Pulmonary artery endothelial cell (primary cell): ENCODE measurements at places on chromosomes 7 and 10. TPM values are rescaled to one million over a fixed set of nuclear protein-coding genes. Genes with fewer than 3 reads are reported as not detected.

- no peak for DNase-seq
These were observed 136.9 kb downstream of the GLI3 start for GRCh38 chr7:42100156-42100508.

Gene CACNB2
- total RNA-seq = not detected in 2 replicates

DNA sequence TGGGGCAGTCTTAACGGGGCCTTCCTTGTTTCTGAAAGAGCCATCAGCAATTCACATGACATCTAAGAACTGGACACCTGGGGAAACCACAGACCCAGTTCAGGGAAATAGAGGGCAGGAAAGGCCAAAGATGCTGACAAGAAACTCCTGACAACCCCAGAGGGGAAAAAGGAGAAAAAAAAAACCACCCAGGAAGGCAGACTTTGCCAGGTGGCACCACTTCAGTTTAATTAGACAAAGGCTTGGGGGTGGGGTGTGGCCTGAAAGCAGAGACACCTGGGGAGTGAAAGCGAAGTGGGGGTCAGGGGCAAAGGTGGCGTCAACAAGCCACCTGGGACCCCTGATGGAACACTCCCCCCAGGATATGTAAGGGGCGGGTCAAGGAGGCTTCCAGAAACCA lies 53.6 kb downstream of the RAB11FIP2 start:
- DNase-seq = no peak

Gene ZNF716
- not detected in 2 replicates for total RNA-seq

DNA sequence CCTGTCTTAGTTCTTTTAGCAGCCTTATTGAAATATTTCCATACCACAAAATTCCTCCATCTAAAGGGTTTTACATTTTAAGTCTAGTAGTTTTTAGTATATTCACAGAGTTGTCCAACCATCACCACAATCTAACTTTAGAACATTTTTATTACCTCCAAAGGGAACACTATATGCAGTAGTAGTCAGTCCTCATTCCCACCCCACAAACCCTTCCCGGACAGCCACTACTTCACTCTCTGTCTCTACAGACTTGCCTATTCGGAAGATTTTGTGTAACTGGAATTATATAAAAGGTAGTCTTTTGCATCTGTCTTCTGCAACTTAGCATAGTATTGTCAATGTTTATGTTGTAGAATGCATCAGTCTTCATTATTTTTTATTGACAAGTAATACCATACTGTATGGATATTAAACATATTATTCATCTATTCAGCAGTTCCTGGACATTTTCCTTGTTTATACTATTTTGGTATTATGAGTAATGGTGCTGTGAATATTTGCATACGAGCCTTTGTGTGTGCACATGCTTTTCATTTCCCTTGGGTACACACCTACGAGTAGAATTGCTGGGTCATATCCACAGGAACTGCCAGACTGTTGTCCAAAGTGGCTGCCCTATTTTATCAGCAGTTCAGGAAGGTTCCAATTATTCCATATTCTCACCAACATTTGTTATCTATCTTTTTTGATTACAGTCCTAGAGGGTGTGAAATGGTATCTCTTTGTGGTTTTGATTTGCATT lies 60.9 kb upstream of the LANCL2 start:
- DNase-seq = no peak

- no peak for DNase-seq
These were observed 6.0 kb downstream of the LDB1 start for GRCh38 chr10:102113956-102114857.

GRCh38 chr7:15558756-15559155 lies 3.1 kb downstream of the AGMO start:
- no peak for DNase-seq

Gene MARVELD1
- 17.3 and 21.2 TPM in 2 replicates for total RNA-seq

GRCh38 chr7:139602143-139602722 lies 78.7 kb downstream of the CLEC2L start:
- DNase-seq = no peak

Gene OR2A12
- total RNA-seq = not detected in 2 replicates

Gene FZD1
- 2.6 and 4.7 TPM in 2 replicates for total RNA-seq

GRCh38 chr7:111018447-111018846 lies 72.5 kb upstream of the LRRN3 start:
- DNase-seq = no peak

GRCh38 chr7:47611045-47611511 lies 29.2 kb upstream of the TNS3 start:
- no peak for DNase-seq

DNA sequence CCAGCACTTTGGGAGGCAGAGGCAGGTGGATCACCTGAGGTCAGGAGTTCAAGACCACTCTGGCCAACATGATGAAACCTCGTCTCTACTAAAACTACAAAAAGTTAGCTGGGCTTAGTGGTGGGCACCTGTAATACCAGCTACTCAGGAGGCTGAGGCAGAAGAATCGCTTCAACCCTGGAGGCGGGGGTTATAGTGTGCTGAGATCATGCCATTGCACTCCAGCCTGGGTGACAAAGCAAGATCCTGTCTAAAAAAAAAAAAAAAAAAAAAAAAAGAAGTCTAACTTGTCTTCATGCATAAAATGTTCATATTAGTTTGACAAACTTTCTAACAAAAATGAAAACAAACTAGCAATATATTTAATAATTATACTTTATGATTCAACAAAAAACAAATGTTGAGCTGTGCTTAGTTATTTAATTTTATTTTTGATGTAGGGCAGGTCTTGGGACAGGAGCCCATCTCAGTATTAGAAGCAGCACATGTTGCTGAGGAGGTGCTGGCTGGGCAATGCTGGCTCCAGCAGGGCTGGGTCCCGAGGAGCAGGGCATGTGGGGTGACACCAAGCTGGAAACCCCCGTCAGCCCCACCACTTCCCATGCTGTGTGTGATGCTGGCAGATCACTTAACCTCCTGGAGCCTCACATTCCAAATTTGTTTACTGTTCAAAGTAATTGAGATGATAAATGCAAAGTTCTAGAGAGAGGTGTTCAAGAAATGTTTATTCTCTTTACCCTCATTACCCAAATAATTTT lies 335.3 kb upstream of the KLF6 start:
- DNase-seq = no peak

DNA sequence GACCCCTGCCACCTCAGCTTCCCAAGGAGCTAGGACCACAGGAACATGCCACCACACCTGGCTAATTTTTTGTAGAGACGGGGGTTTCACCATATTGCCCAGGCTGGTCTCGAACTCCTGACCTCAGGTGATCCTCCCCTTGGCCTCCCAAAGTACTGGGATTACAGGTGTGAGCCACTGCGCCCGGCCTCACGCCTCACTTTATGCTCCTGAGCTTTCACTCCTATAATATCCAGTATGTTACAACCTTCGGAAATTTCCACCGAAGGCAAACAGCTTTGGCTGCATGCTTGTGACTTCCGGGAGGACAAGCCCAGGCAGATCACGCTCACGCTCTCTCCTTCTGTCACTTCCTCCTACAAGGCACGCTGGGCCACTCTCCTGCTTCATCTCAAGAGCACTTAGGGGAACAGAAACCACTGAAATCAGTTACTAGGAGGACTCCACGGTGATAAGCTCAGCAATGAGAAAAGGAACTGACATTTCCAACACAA lies 4.4 kb upstream of the MAD1L1 start:
- DNase-seq = no peak

Gene PGAM2
- total RNA-seq = 0.14 TPM in 1 of 2 replicates, not detected in the other

Gene WDR11
- 92.9 and 107 TPM in 2 replicates for total RNA-seq

DNA sequence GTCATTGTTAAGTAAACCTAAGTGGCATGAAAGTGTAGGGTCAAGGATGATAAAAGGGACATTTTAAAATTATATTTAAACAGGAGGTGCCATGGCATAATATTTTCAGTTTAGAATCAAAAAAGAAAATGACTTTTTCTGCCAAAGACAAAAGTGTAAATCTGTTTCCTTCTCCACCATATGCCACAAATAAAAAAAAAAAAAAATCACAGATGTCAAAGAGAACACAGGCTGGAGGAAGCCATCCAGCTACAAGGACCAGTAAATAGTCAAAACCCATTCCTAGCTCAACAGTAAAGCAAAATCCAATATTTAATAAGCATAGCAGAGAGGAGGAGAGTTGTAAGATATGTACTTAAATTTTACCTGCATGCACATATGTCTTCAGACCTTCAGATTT lies 321.3 kb upstream of the TMEM229A start:
- DNase-seq = no peak

DNA sequence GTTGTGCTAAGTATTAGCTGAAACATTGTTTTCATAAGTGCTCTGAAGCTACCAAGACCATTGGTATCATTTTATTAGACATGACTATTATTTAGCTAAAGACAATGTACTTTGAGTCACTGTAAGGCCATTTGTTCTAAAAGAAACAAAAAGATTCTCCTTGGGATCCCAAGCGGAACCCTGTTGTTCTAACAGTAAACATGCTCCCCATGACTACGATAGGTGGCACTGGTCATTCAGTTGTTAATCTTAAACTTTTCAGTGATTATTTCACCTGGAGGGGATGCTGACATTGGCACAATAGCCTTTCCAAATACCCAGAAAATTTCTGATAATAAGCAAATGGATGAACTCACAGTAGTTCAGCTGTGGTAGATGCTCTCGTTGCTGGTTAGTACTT lies 715.0 kb downstream of the AUTS2 start:
- no peak for DNase-seq

DNA sequence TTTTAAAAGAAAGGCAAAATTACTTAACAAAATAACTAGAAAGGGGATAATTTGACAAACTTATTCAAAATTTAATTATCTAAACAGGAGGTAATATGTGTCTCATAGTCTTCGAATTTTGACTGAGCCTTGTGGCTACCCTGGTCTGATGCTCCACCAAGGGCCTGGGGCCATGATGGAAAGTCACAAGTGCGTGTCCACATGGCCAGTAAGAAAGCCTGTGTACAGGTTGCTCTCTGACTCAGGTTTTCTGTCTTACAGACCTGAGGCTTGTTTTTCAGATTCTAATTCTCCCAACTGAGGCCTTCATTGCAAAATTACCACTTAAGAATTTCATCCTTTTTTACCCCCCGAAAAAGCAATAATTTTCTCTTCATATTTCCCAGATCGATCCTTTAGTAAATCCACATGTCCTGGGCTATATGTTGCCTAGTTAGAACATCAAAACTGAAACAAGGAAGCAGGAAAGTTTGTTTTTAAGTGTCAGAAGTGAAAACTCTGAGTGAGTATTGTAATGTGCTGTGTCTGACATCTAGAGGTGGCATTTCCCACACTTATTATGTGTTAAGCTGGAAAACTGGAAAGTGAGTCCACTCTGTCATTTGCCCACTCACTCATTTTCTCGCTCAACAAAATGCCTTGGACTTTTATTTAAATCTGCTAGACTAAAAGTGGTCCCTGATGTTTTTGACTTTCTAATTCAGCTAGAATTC lies 10.0 kb downstream of the CYP3A43 start:
- no peak for DNase-seq

GRCh38 chr10:63539994-63540393 lies 18.8 kb downstream of the REEP3 start:
- no peak for DNase-seq

Gene RALA
- 122 and 179 TPM in 2 replicates for total RNA-seq

- no peak for DNase-seq
These were observed 23.4 kb upstream of the DPYSL4 start for GRCh38 chr10:132163278-132163765.

Gene FGFR2
- 0.20 and 0.25 TPM in 2 replicates for total RNA-seq

DNA sequence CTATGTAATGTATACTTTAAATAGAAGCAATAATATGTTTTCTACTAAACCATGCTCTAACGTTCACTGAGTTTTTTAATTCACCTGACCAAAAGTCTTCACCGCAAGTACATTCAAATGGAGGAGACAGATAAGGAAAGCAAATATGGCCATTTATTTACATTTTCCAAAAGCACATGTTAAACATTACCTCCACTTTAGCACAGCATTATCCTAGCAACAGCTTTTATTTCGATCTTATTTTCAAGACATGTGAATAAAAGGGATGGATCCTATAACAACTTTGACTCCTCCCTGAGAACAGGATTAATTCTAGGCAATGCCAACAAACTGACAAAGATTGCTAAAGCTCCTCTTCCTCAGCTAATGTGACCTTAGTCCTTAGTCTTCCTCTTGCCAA lies 11.5 kb upstream of the GRM8 start:
- no peak for DNase-seq

Gene HOXA7
- 0.04 and 0.13 TPM in 2 replicates for total RNA-seq

GRCh38 chr10:114708717-114709335 lies 50.8 kb upstream of the ABLIM1 start:
- no peak for DNase-seq

DNA sequence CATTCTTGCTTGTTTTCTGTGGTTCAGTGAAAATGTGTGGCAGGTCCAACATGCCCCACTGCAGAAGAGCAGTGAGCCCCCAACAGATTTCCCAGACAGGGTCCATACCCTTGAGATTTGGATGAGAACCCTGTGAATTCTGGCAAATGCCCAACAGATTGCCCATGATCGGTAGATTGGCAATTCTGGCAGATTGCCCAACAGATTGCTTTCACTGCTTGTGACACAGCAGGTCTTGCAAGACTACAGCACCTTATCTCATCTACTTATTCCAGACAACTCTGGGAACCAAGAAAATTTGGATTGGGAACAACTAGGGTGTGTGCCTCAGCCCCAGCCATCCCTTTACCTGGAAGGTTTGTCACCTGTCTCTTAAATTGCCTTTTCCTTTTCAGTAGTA lies 143.7 kb upstream of the COL1A2 start:
- no peak for DNase-seq

DNA sequence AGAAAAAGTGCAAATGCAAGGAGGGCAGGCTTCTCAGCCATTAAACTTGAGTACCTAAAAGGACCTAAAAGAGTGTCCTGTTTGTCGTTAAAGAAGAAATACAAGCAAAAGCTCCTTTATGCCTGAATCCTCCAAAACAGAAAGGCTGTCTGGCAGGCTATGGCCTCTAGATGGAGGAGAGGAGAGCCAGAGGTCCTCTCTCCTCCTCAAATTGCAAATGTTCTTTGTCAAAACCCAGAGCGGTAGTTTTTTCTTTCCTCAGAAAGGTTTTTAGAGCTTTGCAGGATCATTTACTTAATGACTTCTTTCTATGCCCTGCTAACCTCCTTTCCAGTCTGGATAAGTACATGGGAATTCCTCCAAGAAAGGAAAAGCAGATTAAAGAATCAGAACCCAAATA lies 1.9 kb upstream of the SORCS1 start:
- DNase-seq = no peak

Gene PTN
- 0.13 and 0.46 TPM in 2 replicates for total RNA-seq

Gene POR
- 69.8 and 94.4 TPM in 2 replicates for total RNA-seq

DNA sequence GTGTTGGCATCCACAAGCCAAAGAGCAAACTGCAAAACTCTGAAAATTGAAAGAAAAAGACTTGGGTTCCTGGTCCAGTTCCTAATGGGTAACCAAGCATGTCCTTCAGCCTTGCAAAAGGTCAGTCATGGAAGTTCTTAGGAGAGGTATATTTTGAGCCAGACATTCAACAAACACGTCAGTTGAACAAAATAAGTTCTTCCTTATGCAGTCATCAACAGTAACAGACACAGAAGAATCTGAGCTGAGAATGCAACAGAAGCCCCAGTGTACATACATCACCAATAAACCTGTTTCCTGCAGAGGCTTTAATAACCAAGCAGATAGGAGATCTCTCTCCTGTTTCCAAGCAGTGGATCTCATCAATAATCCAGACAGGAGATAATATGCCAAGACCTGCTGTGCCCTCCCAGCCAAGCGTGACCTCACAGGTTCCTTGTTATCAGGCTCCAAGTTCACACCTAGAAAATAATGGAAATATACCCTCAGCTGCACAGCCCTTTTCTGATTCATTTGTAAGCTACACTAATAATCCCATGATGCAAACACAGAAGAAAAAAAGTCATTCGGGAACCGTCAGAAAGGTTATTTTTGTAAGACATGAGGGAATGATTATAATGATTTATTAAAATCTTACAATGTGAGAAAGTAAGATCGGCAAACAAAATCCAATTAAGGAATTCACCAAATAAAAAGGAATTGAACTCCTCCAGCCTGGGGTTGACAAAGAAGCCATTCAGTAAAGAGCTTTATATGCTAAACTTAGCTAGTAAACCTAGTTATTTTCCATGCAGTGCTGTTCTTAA lies 90.7 kb downstream of the DGKI start:
- DNase-seq = no peak
